HFFc6 (cell line): ENCODE measurements at places on chromosomes 12 and 14. TPM values are rescaled to one million over a fixed set of nuclear protein-coding genes. Genes with fewer than 3 reads are reported as not detected.

- peak overlapping the region; percentile 77 for H3K4me3 ChIP-seq
- peak overlapping the region; percentile 89 for H3K27ac ChIP-seq
- H3K27me3 ChIP-seq: peaks cover 1% of the 10 kb centered on the region; the same call in 1 of the 2 replicates
- peak; percentile 96 for DNase-seq
- H3K4me1 ChIP-seq: peaks cover 92% of the 10 kb centered on the region
- H3K36me3 ChIP-seq: peaks cover 50% of the 10 kb centered on the region
Observed at GRCh38 chr12:108722992-108723766, 8.1 kb downstream of the CORO1C start.

TAS2R19 gene
- total RNA-seq: 0.32 to 0.97 TPM (median 0.63 TPM) in 3 replicates

EFS gene
- total RNA-seq: 8.8 to 13.4 TPM (median 11.1 TPM) in 3 replicates

GRCh38 chr12:68440068-68440581, 108.0 kb upstream of the MDM1 start:
- peaks cover 5% of the 10 kb centered on the region; the same call in 1 of the 2 replicates for H3K27me3 ChIP-seq
- H3K36me3 ChIP-seq: peaks cover 22% of the 10 kb centered on the region
- H3K27ac ChIP-seq: peak overlapping the region; percentile 54

TCL1B gene
- not detected in 3 replicates for total RNA-seq

CLEC1B gene
- total RNA-seq: 0.32 TPM in 1 of 3 replicates, not detected in the others

- H3K27me3 ChIP-seq: no peaks in the 10 kb centered on the region
- H3K36me3 ChIP-seq: 0 out of 2 replicates have a peak, but pooled peaks cover 5% of the 10 kb centered on the region
- no peak for DNase-seq
- no peak overlapping the region for H3K4me3 ChIP-seq
Observed at GRCh38 chr12:75337905-75338304, 3.4 kb downstream of the GLIPR1L1 start.

DNA sequence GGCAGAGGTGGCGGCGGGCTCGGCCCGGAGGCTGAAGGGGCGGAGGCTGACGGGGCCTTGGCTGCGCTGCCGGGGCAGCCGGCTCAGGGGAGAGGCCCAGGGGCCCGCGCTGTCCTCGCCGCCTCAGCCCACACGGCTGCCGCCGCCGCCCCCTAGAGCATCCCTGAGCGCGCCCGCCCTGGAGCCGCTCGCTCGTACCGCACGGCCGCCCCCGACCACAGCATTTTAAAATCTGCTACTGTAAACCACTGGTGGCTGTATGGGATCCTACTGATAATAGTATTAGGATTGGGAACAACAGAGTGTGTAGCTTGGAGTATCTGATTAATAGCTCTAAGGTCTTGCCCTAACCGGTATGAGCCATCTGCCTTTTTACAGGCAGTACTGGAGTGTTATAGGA, 22.2 kb upstream of the EDDM3A start:
- H3K4me1 ChIP-seq: no peaks in the 10 kb centered on the region
- H3K36me3 ChIP-seq: no peaks in the 10 kb centered on the region
- H3K27ac ChIP-seq: no peak overlapping the region
- DNase-seq: no peak

- H3K4me3 ChIP-seq: peak overlapping the region; percentile 99
- peaks cover 11% of the 10 kb centered on the region for H3K27me3 ChIP-seq
- H3K27ac ChIP-seq: peak overlapping the region; percentile 97
- H3K4me1 ChIP-seq: peaks cover 47% of the 10 kb centered on the region
- DNase-seq: peak; percentile 66
Observed at GRCh38 chr12:92144631-92145480, 790 bp downstream of the BTG1 start.

GRCh38 chr14:29339494-29340172, 573.0 kb downstream of the FOXG1 start:
- no peak overlapping the region for H3K27ac ChIP-seq
- H3K27me3 ChIP-seq: no peaks in the 10 kb centered on the region
- no peak overlapping the region for H3K4me3 ChIP-seq
- peaks cover 15% of the 10 kb centered on the region for H3K4me1 ChIP-seq

ADCY4 gene
- 0.25 TPM in 1 of 3 replicates, not detected in the others for total RNA-seq

ATP23 gene
- total RNA-seq: 3.0 to 3.5 TPM (median 3.4 TPM) in 3 replicates
